ENCODE measurements at places on chromosomes 1 and 21. TPM values are rescaled to one million over a fixed set of nuclear protein-coding genes. Genes with fewer than 3 reads are reported as not detected.

UBXN10 gene
- not detected for polyA plus RNA-seq

GRCh38 chr1:173549813-173550212 lies 53.1 kb downstream of the SLC9C2 start:
- DNase-seq, result no peak

GRCh38 chr1:68521286-68521685 lies 24.4 kb upstream of the DEPDC1 start:
- no peak for DNase-seq

ELF3 gene
- not detected for polyA plus RNA-seq

DNA sequence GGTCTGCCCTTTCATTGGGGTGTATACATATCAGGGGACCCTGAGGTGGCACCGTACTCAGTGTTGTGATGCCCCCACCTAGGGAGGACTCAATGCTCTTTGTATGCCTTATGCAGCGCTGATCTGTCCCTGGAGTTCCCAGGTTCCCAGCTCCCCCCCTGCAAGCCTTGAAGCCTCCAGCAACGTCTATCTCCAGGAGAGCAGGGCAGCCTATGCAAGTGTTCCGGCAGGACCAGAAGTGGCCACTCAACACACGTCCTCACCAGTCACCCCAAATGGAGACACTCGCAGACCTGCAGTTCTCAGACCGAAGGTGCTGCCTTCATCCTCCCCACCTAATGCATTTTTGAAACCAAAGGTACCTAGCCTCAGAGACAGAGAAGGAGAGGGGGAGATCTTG lies 25.2 kb upstream of the CNTN2 start:
- no peak for DNase-seq

All from GM23248 (cell line).